ENCODE measurements at places on chromosomes 1 and 21.

GRCh38 chr1:64050601-64051000 is 152.8 kb upstream of the UBE2U start:
- no peak for DNase-seq

DNA sequence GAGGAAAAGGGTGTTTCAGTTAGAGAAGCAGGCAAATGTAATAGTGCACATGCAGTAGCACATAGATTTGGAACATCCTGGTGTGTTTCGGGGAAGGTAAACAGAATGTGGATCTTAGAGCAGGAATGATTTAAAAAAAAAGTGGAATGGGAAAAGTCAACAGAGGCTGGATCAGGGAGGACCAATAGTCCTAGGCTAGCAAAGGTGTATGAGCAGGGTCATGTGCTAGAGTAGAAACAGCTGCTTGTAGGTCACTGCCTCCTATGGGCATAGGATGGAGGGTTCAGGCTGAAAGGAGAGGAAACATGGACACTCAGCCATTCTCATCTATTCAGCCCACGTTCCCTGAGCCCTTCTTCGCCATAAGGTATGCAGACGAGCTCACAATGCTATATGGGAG is 3.7 kb upstream of the KPNA6 start:
- no peak for DNase-seq

- no peak for DNase-seq
Observed at GRCh38 chr1:190658907-190659306, 181.2 kb upstream of the BRINP3 start.

DNA sequence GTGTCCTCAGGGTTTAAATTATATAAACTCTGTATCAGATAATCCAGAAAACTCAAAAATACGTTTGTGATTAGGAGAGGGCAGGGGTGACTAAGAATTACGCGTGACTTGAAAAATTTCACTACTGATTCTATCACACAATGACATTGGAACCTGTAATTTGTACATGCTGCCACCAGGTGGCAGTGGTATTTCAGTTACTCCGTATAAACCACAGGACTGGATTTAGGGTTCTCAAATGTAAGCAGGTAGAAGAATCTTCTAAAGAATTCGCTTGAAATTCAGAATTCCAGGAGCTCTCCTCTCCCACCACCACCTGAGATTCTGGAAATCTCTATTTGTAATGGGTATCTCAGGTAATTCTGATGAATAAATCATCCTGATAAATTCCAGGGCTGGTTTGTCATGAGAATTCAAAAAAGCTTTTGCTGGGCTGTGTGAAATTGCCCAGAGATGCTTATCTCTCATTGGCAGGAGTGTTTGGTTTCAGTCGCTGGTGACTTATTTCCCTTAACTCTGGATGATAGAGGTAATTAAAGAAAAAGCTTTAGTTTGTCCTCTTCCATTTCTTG is 1.7 kb upstream of the KRTAP7-1 start:
- no peak for DNase-seq
